Dorsolateral prefrontal cortex (tissue), 122 donors: ENCODE measurements at places on chromosomes 1 and 21. TPM values are rescaled to one million over a fixed set of nuclear protein-coding genes. Genes with fewer than 3 reads are reported as not detected.

Gene PIGR
- total RNA-seq: not detected

Gene LRIF1
- 9.8 TPM for total RNA-seq

Gene CASQ1
- total RNA-seq: 12.4 TPM

Gene S100A8
- total RNA-seq: 11.3 TPM

Gene UBE2U
- not detected for total RNA-seq

Gene LCE3E
- not detected for total RNA-seq

Gene LCE1E
- total RNA-seq: not detected
